ENCODE measurements at places on chromosomes 6 and 20.

DNA sequence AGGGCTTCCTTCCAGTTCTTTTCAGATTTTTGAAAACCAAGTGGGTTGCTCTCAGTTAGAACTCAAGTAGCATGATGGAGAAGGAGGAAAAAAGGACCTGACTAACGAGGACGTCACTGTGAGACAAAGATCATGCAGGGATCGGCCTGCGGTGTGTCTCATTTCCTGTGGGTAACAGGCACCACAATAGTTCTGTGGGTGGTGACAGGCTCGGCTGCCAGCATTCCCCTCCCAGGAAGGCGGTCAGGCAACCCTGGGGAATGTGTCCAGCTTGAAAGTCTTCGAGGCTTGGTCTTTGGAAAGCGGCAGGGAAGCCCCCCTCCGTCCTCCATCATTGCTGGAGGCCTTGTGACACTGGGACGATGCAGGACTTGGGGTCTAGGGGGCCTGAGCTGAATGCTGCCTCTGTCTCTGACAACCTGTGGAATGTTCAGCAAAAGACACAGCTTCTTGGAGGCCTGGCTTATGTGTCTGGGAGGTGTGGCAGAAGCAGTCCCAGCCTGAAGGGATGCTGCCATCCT lies 121.0 kb downstream of the BCAS1 start:
- peak; percentile 28 for DNase-seq

GRCh38 chr6:54559136-54559535 lies 250.9 kb downstream of the TINAG start:
- no peak for DNase-seq

GRCh38 chr6:14142511-14143223 lies 25.1 kb downstream of the CD83 start:
- DNase-seq, result no peak

DNA sequence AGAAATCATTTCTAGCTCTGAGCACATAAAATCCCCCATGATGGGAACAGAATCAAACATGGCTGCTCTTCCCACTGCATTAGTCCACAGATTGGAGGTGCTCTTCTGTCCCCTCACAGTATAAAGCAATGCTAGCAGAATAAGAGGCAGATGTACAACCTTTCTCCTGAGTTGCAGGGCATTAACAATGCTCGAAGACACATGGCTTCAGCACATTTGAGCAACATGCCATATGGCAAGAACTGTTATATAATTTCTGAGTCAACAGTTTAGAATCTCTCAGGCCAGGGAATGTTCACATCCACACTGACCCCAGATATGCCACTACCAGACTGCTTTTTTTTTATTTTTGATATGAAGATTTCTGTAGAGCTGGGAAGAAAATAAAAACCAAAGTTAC lies 119.6 kb downstream of the KIF13A start:
- DNase-seq, result peak; percentile 87

- no peak for DNase-seq
Measured at GRCh38 chr6:158666628-158667359, 16.9 kb downstream of the SYTL3 start.

GRCh38 chr6:141107591-141108160 lies 1025.0 kb upstream of the GJE1 start:
- DNase-seq, result no peak

DNA sequence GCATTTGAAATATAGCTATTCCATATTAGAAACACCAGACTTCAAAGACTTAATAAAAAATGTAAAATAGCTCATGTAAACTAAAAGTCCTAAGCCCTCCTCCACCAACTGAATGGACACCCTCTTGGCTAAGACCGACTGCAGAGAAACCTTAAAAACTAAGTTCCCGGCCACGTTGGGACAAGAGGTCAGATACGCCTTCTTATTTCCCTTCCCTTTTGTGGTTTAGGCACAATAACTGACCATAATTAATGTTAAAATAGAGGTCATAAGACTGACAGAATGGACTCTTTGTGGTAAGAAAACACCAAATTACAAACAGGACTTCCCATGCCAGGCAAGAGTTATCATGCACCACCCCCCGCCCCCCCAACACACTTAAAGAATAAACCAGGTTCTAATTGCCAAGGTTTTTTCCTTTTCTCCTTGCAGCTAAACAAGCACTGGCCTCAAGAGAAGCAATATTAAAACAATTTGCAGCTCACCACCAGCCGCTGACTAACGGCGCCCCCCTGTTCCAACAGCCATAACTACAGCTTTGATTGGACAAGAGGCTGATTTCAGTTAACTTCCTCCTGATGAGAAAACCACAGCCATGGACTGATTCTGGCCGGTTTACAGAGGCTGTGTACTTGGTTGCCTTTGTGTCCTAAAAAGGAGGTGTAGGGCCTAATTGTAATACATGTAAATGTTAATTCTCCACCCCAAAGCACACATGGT lies 10.7 kb upstream of the LAMP5 start:
- DNase-seq, result peak; percentile 13

GRCh38 chr6:17628873-17629272 lies 28.8 kb downstream of the FAM8A1 start:
- DNase-seq, result peak; percentile 69

DNA sequence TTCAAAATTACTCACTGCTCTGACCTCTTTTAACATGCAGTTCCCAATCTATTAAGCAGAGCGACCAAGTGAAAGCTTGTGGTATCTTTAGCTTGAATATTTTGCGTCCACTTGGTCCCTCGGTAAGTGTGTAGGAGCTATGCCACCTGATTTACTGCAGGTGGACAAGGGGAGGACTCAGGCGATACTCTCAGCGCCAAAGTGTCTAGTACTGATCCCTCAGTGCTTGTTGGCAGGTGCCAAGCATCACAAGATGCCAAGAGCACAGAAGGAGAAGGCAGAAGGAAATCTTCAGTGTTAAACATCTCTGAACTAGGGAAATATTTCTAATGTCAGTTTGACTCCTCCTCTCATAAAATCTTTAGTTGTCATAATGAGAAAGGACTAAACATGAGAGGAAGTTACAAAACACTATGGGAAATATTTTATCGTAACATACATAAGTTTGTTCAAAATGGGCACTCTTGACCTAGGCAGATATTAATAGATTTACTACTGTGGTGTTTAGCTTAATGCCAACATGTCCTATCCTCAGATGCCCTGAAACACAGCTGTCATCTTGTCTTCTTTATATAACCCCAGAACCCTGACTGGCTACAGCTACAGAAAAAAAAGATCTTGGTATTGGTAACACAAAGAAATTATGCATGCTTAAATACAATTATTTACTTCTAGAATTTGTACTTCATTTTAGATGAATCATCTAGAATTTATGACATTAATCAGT lies 19.5 kb downstream of the NHLRC1 start:
- DNase-seq, result no peak

DNA sequence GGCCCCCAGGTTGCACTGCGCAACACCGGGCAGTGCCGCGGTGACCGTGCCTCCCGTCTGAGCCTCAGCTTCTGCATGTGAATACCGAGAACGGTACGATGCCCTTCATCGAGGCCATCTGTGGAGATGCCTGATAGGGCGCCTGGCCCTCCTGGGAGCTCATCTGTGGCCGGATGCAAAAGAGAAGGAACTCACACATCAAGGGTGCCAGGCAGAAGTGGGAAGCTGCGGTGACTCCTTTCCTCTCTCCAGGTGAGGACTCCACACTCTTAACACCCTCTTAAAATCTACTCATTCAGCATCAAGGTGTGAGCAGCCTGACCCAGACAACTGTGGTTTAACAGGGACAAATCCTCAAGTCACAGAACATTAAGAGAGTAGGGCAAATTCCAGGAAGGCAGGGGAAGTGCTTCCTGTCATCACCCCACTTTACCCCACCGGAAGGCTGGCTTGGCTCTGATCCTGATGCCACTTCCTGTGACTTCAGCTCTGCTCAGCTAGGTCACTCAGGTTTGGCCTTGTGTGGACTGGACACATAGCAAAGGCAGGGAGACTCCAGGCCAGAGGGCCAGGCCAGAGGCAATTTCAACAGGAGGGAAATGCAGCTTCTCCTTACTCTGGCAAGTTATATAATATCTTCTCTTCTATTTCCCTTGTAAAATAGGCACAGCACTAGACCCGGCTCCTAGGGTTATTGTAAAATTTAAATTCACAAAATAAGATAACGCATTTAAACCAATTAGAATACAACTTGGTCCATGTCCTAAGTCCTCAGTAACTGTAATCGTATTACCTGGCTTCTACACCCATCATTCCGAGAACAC lies 69.4 kb downstream of the CPNE5 start:
- no peak for DNase-seq

GRCh38 chr6:123622780-123623179 lies 14.0 kb downstream of the TRDN start:
- DNase-seq, result no peak

- DNase-seq, result peak; percentile 55
Measured at GRCh38 chr6:107894809-107895396, 63.1 kb downstream of the SEC63 start.

GRCh38 chr6:83511901-83512681 lies at the start of gene PRSS35:
Gene PRSS35 (plus strand): TSS chr6:83512534. CDS start chr6:83523442, 10,908 bp downstream.
- DNase-seq, result peak; percentile 46
